ENCODE measurements at places on chromosomes 4 and X. TPM values are rescaled to one million over a fixed set of nuclear protein-coding genes. Genes with fewer than 3 reads are reported as not detected.

Gene SPANXN3
- total RNA-seq = 1.2 TPM

Gene BST1
- 8.7 TPM for total RNA-seq

Gene UBA6
- total RNA-seq = 342 TPM

Gene NLGN4X
- total RNA-seq = 0.94 TPM

Gene HDX
- 9.9 TPM for total RNA-seq

Gene MAGEB10
- total RNA-seq = not detected

Gene KLHL2
- total RNA-seq = 18.8 TPM

Gene DMP1
- not detected for total RNA-seq

Gene PLAC1
- total RNA-seq = not detected

Gene PCDH11X
- total RNA-seq = not detected

Gene TCEAL2
- total RNA-seq = not detected

Gene DSPP
- total RNA-seq = not detected

Gene WAS
- not detected for total RNA-seq

Gene TRPC5OS
- not detected for total RNA-seq

Gene GNL3L
- 32.5 TPM for total RNA-seq

Gene ADAMTS3
- 22.1 TPM for total RNA-seq

Gene AKAP4
- total RNA-seq = not detected

Gene FAM47B
- total RNA-seq = not detected

Gene GAGE12F
- total RNA-seq = not detected

Gene OPN1MW
- not detected for total RNA-seq

Gene TLR3
- total RNA-seq = 17.5 TPM

Gene NAP1L3
- 1.2 TPM for total RNA-seq

Data from renal cortical epithelial cell (primary cell).